ENCODE measurements at places on chromosomes 12 and 14. TPM values are rescaled to one million over a fixed set of nuclear protein-coding genes. Genes with fewer than 3 reads are reported as not detected.

DNA sequence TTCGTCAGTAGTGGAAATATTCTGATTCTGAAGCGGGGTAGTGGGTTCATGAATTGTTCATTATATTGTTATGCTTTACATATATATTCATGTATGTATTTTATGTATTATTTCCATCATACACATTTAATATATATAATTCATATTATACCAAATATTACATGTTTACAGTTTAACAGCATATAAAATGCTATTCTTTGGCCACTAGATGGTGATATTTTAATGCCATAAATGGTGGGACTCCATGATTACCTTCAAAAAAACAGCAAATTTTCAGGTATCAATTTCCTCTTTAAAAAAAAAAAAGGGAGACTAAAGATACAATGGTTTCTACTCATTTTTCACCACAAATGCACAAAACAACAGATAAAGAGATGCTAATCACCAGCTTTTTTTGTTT, 41.0 kb downstream of the BDKRB1 start:
- DNase-seq = peak; percentile 7

The VSIG10 gene
- polyA plus RNA-seq = 0.24 TPM

DNA sequence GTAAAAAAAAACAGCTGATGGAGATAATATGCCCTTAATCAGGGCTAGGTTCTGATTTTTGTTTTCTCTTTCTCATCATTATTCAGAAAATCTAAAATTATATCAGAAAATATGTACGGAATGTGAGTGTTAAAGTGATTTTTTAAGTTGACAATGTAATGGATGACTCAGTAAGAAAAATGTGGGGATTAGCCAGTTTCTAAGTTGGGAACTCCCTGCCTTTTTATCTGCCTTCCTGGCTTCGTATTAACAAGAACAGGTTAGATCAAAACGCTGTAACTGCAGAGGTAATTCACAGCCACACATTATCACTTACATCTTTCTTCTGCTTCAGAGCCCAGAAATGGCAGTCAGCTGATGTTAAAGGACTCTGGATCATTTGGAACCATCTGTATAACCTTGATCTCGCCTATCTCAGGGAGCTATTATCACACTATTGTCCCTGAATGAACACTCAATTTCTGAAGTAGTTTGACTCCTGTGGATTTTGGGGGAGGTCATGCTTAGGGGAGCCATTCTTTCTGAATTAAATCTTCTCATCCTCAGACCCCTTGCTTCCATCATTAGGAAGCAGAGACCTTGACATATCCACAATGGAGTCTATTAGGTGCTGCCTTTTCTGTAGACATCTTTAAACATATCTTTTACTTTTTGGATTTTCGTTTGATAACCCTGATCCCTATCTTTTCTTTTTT, 135.7 kb upstream of the SLC16A7 start:
- DNase-seq = no peak

DNA sequence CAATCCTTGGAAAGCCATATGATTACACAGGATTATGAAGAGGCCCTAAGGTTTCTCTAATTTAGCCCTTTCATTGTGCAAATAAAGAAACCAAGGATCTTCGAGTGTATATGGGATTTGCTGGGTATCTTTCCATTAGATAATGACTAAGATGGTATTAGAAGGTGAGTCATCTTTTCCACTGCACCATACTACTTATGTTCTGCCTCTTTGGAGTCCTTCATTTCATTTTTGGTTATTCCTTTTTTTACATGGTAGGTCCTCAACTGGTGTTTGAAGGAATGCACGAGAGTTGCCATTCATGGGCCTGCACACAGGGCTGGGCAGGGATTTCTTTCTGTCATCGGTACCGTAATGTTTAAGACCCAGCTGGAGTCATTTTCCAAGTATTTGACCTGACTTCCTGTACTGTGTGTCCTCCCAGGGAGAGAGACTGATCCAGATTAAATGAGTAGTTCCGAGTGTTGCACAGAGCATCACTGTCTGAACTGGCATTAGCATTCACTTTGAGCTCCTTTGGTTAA, 85.7 kb downstream of the BORCS5 start:
- DNase-seq = no peak

DNA sequence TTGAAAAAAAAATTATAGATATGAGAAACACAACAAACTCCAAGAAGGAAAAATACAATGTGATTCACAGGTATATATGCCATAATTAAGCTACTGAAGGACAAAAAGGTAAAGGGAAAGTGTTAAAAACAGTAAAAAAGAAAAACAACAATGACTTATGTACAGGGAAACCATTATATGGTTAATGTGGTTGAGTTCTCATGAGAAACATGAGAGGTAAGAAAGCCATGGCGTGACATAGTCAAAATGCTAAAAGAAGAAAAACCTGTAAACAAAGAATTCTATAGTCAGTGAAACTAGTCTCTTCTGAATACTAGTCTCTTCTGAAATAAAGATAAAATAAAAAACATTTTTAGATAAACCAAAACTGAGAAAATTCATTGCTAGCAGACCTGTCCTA, 109.1 kb downstream of the NEDD1 start:
- DNase-seq = no peak

The AGAP2 gene
- polyA plus RNA-seq = 10.5 TPM

The EAPP gene
- polyA plus RNA-seq = 109 TPM

- DNase-seq = no peak
Observed at GRCh38 chr12:104219361-104219892, 3.8 kb downstream of the TXNRD1 start.

GRCh38 chr14:75736845-75737485, 75.9 kb downstream of the TTLL5 start:
- DNase-seq = no peak

DNA sequence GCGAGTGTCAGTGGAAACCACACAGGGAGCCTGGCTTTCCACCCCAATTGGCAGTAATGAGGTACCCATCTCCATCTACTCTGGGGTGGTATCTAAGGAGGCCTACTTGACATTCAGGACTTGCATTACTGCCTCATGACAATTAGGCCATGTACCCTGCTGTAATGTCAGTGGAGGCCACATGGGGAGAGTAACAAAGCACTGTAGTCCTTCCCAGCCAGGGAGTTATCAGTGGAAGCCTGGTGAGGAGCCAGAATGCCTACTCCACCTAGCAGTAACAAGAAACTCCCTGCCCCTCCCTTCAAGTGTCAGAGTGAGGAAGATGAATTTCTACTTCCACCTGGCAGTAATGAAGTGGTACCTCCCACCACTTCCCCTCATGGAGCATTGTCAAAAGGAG, 12.5 kb downstream of the TIMM9 start:
- no peak for DNase-seq

DNA sequence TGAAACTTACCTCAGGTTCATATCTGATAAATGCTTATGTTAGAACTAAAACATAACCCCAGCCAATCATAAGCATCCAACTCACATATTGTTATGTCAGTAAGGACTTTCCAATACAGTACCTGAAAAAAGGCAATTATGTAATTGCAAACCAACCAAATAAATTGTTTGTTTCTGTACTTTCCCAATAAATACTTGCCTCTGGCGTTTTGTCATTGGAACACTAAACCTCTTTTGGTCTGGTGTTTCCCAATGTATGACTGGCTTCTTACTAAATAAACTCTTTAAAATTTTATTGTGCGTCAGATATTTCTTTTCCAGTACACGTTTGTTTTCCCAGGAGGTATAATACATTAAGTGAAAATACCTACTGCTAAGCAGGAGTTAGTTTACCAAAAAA, 6.7 kb upstream of the PTPRB start:
- DNase-seq = no peak

The ADAM21 gene
- 0.30 TPM for polyA plus RNA-seq

The DEGS2 gene
- 12.1 TPM for polyA plus RNA-seq

DNA sequence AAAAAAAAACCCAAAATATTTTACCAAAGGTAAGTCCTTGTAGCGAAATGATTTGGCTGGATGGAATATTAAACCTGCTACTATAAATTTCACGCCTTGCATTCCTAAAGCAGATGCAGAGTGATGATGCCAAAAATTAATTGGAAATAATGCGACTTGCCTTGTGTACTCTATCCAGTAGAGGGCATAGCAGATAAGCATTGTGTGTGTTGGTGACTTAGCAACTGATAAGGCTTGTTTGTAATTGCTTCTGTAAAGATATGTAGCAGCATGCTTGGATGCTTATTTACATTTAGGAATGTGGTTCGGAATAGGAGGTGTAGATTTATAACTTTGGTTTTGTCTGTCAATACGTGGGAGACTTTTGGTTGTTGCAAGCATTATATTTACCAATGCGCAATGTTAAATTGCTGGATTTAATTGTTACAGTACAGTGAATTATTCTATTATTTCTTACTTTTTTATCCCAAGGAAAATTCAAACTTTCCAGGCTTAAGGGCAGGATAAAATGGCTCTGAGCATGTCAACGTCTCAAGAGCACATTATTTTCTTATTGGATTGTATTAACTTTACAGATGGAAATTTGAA, 80.5 kb downstream of the TMEM260 start:
- DNase-seq = no peak

The C3AR1 gene
- 31.1 TPM for polyA plus RNA-seq

DNA sequence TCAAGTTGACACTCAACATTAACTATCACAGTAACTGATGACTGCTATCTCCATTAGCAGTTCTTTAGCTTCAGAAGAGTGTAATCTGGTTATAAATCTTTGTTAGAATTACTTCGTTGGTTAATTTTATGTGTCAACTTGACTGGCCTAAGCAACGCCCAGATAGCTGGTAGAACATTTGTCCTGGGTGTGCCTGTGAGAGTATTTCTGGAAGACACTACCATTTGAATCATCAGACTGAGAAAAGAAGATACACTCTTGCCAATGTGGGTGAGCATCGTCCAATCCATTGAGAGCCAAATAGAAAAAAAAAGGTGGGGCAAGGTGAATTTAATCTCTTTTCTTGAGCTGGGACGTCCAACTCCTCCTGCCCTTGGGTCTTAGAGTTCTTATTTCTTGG, 129.0 kb downstream of the IGF1 start:
- DNase-seq = no peak

The RTL1 gene
- not detected for polyA plus RNA-seq

The FOS gene
- 765 TPM for polyA plus RNA-seq

The HCAR2 gene
- polyA plus RNA-seq = not detected

DNA sequence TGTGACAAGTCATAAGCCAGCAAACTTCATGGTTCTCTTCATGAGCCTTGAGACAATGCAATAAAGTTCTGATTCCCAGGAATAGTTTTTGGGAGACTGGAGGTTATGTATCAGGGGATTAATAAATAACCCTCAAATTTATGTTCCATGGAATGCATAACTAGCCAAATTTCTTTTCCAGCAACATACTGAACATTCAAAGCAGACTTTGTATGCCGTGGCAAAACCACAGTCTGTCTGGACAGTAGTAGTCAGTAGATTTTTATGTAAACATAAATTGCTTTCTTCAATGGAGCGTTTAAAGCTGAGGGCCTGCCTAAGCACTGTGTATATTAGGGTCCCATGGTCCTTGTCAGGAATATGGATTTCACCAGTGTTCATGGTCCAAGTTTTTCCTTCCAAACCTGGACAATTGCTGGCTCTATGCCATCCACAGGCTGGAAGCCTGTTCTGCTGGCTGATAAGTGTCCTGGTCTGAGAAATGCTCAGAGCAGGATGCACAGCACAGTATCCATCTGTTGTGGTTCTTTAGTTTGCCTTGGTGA, 144.9 kb downstream of the SRGAP1 start:
- no peak for DNase-seq

GRCh38 chr12:112179916-112180315, 54.6 kb downstream of the TRAFD1 start:
- no peak for DNase-seq

The RPGRIP1 gene
- polyA plus RNA-seq = not detected

The TOMM20L gene
- polyA plus RNA-seq = 3.7 TPM

The SERPINA12 gene
- polyA plus RNA-seq = not detected

DNA sequence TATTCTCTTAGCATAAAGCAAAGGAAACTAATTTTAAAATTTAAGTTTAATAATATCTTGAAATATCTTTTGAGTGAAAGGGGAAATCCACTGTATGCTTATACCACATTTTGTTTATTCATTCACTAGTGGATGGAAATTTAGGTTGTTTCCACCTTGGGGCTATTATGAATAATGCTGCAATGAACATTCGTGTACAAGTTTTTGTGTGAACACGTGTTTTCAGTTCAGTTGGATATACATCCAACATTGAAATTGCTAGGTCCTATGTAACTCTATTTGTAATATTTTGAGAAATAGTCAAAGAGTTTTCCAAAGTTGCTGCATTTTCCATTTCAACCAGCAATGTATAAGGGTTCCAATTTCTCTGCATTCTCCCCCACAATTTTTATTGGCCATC, 83.7 kb upstream of the ETV6 start:
- no peak for DNase-seq

DNA sequence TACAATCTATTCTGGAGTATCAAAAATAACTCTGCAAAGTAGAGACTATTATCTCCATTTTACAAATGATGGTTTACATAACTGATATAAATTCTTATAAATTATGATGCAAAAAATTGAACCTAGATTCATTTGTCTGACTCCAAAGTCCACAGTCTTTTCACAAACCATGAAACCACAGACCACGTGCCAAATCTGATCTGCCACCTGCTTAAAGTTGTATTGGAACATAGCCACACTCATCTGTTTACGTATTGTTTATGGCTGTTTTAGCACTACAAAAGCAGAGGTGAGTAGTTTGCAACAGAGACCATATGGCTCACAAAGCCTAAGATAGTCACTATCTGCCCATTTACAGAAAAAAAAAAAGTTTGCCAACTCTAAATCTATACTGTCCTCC, 105.3 kb downstream of the KCNH5 start:
- DNase-seq = no peak

DNA sequence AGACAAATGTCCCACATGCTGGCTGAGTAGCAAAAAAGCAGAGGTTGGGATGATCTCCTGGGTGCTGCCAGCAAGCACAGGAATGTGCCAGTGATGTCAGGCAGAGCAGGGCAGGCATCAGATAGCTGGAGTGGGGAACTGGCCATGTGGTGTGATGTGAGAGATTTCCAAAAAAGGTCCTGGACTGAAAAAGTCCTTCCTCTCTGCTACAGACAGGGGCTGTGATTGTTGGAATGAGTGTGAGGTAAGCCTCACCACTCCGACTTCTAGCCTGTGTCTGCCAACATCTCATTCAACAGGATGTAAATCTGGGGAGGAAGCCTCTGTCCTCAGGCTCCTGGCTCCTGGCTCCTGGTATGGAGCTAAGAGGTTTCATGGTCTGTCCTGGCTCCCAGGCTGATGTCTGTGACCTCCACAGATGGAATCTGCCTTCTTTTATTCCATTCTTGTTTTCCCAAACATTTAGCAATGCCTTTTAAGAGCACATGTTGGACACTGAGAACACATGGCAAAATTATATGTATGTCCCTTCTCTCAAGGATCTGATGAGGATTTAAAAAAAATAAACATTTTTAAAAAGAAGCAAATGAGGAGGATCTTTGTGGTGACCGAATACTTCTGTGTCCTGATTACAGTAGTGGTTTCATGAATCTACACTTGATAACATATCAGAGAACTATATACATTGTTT, 50.1 kb upstream of the STK38L start:
- no peak for DNase-seq

DNA sequence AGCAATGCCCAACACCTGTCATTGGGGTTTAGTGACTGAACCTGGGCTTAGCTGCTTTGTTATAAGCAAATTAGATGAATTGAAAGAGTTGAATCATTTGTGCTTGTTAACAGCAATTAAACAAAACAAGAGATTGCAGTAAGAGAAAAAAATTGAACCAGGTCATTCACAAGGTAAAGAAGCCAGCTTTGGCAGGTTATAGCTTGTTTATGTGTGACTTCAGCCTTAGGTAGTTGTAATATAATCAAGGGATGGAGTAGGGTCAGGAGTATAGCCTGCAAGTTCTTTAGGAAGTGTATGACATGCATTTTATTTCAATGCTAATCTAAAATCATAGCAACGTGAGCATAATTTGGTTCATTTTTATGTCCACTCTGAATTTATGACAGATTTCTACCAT, 63.4 kb upstream of the PLEKHG3 start:
- no peak for DNase-seq

GRCh38 chr12:44159862-44160261, 324.0 kb downstream of the TMEM117 start:
- DNase-seq = no peak
